HFFc6 (cell line): ENCODE measurements at places on chromosomes 13 and 19. TPM values are rescaled to one million over a fixed set of nuclear protein-coding genes. Genes with fewer than 3 reads are reported as not detected.

DNA sequence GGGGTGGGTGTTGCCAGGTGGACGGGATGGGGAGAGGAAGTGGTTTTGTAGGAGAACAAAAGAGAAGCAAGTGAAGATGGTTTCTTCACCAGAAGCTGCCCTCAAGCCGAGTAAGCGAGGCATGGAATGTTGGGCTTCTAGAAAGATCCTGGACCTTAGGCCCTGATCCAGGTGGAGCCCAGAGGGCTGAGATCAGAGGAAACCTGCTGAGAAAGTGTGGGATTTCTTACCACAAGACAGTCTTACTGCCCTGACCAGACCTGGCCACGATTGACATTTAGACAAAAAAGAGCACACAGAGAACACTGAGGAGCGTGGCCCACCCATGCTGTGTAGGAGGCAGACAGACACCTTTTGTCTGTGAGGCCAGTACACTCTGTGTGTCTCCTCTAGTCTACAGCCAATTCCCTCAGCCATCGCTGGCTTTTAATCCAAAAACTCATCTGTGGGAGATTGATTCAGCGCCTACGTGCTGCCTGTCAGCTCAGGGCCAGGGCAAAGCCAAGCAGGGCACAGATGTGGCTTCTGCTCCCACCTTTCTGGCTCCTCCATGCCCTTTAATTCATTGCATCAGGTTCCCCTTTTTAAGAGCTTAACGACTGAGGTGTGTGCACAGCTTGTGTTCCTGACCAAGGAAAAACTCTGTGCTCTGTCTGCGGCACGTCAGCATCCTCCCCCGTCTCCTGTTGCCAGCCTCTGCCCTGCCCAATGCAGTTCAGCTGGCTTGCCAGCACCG lies 123.3 kb downstream of the AKAP11 start:
- DNase-seq = no peak

GRCh38 chr13:40666933-40667621 lies 636 bp upstream of the FOXO1 start:
- no peak for DNase-seq

- DNase-seq = peak; percentile 33
These were observed 25.2 kb downstream of the SPATA13 start for GRCh38 chr13:24185591-24186232.

The ZNF681 gene
- 0.75 to 1.6 TPM (median 0.77 TPM) in 3 replicates for total RNA-seq

The SIGLEC7 gene
- total RNA-seq = not detected in 3 replicates

The LPAR2 gene
- 2.6 to 5.4 TPM (median 3.7 TPM) in 3 replicates for total RNA-seq

The DDA1 gene
- total RNA-seq = 84.6 to 92.7 TPM (median 91.3 TPM) in 3 replicates
